NCI-H187 treated with DMSO at 0.1 percent for 48 hours (cell line): ENCODE measurements at places on chromosomes 11 and 22.
A peak's percentile ranks its signal among the peaks of the same experiment; 100 is the strongest.

DNA sequence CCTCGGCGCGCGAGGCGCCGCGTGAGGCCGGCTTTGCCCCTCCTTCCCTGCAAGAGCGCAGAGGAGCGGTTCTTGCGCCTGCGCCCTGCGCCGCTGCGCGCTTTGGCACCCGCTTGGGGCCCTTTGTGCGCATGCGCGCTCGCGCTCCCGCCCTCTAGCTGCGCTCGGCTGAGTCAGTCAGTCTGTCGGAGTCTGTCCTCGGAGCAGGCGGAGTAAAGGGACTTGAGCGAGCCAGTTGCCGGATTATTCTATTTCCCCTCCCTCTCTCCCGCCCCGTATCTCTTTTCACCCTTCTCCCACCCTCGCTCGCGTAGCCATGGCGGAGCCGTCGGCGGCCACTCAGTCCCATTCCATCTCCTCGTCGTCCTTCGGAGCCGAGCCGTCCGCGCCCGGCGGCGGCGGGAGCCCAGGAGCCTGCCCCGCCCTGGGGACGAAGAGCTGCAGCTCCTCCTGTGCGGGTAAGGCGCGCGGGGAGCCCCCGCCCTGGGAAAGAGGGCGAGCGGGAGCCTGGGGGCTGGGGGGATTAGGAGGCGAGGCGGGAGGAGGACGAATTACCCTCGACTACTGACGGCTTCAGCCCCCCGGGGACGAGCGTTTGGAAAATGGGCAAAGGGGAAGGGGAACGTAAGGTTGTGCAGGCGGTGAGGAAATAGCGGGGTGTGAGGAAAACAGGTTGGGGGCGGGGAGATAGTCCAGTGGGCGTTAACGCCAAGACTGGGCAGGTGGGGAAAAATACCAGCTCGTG is at the start of gene RTN3:
Gene RTN3, plus strand, starts transcription at position 180 of the 745 bp plus-strand sequence. Its CDS starts 137 bp downstream, at position 317.
- DNase-seq = peak; percentile 50

GRCh38 chr11:102279641-102280170 is 37.6 kb upstream of the BIRC3 start:
- DNase-seq = no peak

GRCh38 chr11:61697078-61697502 is 16.9 kb downstream of the DAGLA start:
- DNase-seq = no peak

DNA sequence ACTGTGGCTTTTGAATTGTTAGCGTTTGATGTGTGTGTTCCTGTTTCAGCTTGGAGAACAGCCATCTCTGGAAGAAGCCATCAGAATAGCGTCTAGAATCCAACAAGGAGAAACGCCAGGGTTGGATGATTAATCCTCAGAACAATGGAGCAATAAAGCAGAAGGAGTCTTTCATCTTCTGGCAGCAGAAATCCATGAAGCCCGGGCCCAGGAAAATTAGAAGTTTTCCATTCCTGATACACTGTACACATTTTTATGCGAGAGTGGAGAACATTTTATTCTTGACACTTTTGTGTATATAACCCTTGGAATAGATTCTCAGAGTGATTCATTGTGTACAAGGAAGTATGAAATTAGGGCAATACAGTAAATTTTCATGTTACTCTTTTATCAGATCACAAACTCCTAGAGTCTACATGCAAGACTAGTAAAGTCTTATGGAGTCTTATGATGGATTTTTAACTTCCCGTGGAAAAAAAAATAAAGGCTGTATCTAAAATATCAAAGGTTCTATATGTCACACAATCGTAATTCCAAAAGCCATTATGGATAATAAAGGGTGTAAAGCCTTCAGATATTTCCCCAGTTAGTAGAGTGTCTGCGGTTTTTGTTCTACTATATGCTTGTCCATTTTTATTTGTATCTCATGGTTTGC is 45.9 kb upstream of the WEE1 start:
- DNase-seq = no peak

GRCh38 chr11:73308961-73309919 is 1.2 kb downstream of the ARHGEF17 start:
- DNase-seq = no peak

DNA sequence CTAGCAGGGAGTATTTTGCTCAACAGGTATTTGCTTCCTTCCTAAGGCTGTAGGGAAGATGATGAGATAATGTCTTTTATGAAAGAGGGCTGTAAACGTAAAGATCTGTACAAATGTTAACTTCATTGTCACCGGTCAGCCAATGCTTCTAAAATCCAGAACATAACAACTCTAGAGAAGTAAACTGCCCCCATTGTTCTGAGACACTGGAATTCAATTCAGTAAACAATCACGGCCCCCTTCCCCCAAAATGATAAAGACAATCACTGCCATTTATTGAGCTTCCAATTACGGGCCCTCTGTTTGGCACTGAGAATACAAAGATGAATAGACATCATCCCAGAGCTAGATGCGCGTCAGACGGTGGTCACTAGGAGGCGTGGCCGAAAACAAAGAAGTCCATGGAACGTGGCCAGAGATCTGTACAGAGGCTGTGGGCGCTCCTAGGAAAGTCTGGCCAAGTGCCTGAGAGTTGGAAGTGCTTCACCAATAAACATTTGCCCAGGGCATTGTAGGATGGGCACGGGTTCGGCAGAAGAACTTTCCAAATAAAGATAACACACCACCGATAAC is 576 bp downstream of the TMEM258 start:
- no peak for DNase-seq

- DNase-seq = no peak
These were observed 126.0 kb downstream of the SYN3 start for GRCh38 chr22:32932176-32932575.

GRCh38 chr11:133898031-133898769 is 52.9 kb upstream of the SPATA19 start:
- no peak for DNase-seq

GRCh38 chr22:31122196-31122531 is 602 bp upstream of the INPP5J start:
- DNase-seq = no peak

- DNase-seq = no peak
These were observed 83.0 kb downstream of the ALX4 start for GRCh38 chr11:44226945-44227344.

DNA sequence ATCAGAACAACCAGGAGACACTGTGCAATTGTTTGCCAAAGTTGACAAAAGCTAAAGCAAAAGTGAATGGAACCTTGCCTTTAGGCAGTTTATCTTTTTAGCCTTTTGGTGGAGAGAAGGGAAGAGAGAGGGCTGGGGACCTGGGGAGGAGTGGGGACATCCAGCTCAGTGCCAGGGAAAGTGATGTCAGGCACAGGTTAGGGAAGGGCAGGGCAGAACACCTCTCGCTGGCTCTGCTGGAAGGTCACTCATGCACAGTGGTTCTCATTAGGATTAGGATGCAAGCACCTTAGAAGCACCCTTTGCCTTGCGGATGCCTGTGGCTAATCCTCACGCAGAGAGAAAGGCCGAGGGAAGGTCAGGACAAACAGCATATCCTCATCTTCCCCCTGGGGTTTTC is 14.3 kb upstream of the LINC01488 start:
- no peak for DNase-seq

- DNase-seq = no peak
These were observed 266.0 kb upstream of the ANO3 start for GRCh38 chr11:26065944-26066343.

DNA sequence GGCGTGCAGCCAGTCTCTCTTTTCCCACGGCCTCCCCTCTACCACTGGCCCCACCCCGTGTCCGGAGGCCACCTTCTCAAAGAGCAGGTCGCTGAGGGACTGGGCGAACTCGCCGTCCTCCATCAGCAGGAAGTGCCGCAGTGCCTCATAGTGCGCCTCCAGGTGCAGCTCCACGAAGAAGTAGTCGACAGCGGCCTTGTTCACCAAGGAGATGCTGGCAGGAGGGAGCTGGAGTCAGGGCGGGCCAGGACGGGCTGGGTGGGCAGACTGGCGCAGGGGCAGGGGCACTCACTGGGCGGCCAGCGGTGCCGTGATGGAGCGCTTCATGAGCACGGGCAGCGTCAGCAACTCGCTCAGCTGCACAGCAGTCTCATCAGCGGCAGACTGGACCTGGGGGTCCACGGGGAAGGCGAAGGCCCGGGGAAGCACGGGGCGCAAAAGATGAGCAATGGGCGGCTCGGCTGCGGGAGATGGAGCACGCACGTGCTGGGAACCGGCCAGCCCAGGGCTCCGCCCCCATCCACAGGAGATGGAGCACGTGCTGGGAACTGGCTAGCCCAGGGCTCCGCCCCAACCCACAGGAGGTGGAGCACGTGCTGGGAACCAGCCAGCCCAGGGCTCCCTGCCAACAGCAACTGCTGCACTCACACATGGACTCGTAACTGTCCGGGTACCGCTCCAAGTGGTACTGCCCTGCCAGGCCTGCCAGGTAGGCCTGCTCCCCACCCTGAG is 18.4 kb downstream of the SELENOO start:
- no peak for DNase-seq

GRCh38 chr11:44260081-44260480 is 49.9 kb downstream of the ALX4 start:
- no peak for DNase-seq

GRCh38 chr11:18144243-18144642 is 11.9 kb downstream of the MRGPRX3 start:
- no peak for DNase-seq

DNA sequence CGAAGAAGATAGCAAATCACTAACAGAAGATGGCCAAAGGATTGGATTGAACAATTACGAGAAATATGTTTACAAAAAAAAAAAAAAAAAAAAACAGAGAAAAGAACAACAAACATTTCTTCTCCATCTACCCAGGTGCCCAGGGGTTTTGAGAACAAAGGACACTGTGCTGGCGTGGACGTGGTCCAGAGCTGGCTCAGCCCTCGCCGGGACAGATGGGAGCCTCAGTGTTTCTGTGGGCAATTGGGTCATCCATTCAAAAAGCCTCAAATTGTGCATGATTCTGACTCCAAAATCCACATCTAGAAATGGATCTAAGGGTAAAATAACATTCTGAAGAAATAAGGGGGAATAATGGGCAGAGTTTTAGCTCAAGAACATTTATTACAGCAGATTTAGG is 63.1 kb downstream of the DHCR7 start:
- no peak for DNase-seq

GRCh38 chr11:84788220-84788619 is 838.9 kb downstream of the DLG2 start:
- DNase-seq = no peak

GRCh38 chr11:14643697-14644225 is at the start of gene PDE3B:
TSS of gene PDE3B (plus strand) at chr11:14643804. CDS start at chr11:14644076, 272 bp downstream.
- DNase-seq = peak; percentile 43

DNA sequence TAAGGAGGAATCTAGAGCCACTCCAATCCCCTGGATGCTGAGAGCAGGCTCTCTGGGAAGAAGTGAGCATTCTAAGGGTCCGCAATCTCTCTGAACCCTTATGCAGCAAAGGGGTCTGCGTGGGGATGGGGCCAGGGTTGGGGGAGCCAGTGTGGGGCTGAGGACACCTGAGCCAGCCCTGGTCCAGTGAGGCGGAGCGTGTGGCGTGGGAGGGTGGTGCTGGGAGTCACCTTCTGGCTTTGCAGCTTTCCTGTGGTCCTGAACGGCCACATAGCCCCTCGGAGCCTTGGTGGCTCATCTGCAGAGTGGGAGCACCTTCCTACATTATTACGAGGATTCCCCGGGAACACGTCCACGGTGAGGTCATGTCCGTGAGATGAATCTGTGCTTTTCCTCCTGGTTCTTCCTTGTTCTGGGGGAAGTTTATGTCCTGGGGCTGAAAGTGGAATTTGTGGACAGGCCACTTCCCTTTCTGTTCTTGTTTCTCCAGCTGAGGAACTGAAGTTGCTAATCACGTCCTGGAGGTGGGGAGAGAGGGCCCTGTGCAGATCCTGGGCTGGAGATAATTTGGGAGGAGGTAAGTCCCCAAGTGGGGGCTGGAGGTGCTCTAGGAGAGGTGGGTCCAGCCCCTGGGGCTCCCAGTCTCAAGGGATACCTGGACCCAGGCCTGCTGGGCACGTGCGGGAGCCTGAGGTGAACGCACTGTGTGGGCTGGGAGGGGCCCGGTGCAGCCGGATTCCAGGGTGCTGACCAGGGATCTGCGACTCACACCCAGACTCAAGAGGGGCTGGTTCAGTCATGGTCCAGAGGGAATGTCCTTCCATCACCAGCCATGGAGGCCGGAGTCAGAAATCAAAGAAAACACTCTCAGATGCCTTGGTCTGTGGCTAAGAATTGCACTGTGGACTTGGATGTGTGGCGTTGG is 6.1 kb downstream of the MRGPRE start:
- DNase-seq = no peak

DNA sequence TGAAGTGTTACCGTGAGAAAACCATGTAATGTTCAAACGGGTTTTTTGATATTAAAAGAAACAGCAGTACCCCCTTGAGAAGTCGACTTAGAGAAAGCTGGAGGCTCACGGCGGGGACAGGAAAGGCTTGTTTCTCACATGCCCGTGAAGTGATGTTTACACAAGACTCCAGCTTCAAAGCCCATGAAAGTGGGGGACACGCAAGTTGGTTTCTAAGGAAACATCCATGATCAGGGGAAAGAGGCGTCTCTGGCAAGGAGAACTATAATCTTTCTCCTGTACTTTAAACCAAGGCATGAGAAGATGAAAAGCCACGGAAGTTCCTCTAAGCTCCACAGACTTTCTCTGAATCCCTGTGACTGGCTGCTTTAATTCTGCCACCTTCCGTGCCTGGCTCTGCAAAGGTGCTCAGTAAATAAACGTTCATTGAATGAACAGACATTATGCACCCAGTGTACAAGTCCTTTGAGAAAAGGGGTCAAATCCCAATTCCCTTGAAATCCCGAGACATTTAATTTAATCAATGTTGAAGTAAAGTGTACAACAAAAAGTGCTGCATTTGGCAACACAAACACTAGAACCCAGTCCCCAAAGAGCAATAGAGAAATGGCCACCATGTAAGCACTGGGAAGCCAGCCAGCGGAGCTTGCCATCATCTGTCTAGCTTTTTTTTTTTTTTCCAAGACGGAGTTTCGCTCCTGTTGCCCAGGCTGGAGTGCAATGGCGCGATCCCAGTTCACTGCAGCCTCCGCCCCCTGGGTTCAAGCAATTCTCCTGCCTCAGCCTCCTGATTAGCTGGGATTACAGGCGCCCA is 58.7 kb downstream of the AHNAK start:
- peak; percentile 11 for DNase-seq

GRCh38 chr11:72406540-72407527 is 27.5 kb downstream of the CLPB start:
- DNase-seq = no peak

- no peak for DNase-seq
These were observed 6.6 kb upstream of the SSTR3 start for GRCh38 chr22:37218771-37219411.

GRCh38 chr11:115905341-115906000 is 401.3 kb upstream of the CADM1 start:
- DNase-seq = no peak

DNA sequence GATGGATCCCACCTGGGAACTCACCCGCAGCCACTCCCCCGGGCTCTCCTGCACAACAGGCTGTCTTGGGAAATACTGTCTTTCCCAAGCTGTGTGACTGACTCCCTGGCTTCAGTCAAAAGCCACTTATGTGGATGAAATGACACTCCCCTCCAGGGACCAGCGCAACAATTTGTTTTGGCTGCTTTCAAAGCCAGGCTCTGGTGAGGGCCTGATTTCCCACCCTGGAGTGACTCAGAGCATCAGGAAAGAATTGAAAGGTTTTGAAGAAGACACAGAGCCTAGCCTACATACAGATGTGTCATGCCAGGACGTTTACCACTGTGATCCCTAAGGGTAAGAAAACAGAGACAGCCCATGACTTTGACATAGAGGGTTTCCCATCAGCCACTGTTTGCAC is 550.5 kb downstream of the MIAT start:
- no peak for DNase-seq
